Mesothelial cell of epicardium (in vitro differentiated cells): ENCODE measurements at places on chromosomes 7 and 10.

DNA sequence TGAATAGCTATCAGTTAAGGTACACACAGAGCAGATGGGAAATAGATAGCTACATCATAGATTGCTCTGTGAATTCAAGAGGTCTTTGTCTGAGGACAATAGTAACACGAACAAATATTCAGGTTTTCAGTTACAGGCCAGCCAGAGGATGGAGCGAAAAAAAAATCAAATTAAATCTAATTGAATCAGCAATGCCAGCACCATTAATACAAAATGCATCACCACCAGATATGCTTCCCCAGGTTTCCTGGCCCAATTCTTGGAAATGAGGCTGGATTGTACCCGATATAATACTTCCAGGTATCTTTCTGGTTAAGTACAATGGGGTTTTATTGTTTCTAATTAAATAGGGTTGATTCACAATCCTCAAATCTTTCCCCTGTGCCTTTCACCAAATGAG is 975.8 kb upstream of the AUTS2 start:
- H3K27me3 ChIP-seq, result no peaks in the 10 kb centered on the region
- H3K4me1 ChIP-seq, result peaks cover 8% of the 10 kb centered on the region

DNA sequence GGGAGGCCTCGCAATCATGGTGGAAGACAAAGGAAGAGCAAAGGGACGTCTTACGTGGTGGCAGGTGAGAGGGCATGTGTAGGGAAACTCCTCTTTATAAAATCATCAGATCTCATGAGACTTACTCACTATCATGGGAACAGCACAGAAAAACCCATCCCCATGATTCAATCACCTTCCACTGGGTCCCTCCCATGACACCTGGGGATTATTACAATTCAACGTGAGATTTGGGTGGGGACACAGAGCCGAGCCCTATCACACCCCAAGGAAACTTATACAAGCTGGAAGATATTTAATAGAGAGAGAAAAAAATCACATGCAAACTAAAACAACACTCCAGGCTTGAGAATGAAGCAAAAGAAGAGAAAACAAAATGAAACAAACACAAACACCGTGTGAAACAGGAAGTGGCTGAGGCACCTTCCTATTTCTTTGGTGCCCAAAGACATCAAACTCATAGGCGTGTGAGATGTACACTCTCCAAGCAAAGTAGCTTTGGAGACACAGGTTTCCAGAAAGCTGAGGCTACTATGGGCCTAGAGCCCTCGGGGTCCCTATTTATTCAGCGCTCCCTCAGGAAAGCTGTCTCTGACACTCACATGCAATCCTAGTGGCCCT is 97.2 kb downstream of the PRKCQ start:
- H3K4me1 ChIP-seq, result no peaks in the 10 kb centered on the region
- no peak overlapping the region for H3K27ac ChIP-seq
- H3K27me3 ChIP-seq, result no peaks in the 10 kb centered on the region
- peaks cover 3% of the 10 kb centered on the region for H3K36me3 ChIP-seq

DNA sequence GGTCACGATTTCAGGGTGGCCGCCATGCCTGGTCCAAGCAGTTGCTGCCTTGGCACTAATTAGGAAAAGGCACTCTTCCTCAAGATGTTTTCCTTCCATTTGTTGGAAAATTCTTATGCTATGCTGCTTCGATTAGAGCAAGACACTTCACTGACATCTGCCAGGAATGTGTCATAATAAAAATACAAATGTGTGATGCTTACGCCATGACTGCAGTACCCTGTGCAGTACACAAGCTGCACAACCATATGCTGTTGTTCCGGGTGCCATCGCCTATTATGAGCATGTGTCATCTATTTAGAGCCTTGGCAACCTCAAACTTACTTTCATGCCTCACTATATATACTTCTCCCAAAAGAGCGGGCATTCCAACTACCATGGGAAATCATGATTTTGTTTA is 14.9 kb upstream of the MPP7 start:
- H3K27ac ChIP-seq, result no peak overlapping the region
- H3K36me3 ChIP-seq, result no peaks in the 10 kb centered on the region
- H3K4me1 ChIP-seq, result no peaks in the 10 kb centered on the region
- no peak for DNase-seq

DNA sequence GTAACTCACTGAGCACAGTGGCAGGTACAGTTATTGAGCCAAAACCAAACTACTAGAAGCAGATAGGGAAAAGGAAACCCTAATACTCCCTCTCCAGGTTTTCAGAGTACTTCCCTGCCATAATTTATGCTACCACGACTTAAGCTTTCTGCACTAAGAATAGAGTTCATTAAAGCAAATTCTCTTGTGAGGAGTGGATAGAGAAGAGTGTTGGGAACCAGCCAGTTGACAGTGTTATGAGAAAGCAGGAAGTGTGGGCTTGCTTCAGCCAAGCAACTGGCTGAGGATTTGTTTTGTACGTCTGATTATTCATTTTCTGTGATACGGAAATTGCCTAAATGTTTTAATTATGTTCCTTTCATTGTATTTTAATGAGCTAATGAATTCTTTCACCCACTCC is 280.5 kb downstream of the KIF20B start:
- no peaks in the 10 kb centered on the region for H3K27me3 ChIP-seq
- DNase-seq, result no peak
- no peak overlapping the region for H3K27ac ChIP-seq

DNA sequence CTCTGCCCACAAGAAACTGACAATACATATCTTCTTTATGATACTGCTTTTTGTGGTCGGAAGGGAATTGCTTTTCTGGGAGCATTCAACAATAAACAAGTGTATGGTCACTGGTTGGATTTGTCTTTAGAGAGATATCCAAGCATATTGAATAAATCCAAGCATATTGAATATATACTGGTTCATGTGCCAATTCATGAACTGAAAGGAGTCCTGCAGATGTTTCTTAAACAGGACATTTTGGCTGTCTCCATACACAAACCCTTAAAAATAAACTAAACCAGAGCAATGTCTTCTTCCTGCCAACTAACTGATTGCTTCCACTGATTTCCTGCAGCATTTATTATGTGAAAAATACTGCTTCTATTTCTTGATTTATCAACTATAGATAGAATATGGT is 173.9 kb downstream of the FOXP2 start:
- H3K27ac ChIP-seq, result no peak overlapping the region
- H3K27me3 ChIP-seq, result no peaks in the 10 kb centered on the region
- peaks cover 22% of the 10 kb centered on the region for H3K4me1 ChIP-seq
- no peak overlapping the region for H3K4me3 ChIP-seq

DNA sequence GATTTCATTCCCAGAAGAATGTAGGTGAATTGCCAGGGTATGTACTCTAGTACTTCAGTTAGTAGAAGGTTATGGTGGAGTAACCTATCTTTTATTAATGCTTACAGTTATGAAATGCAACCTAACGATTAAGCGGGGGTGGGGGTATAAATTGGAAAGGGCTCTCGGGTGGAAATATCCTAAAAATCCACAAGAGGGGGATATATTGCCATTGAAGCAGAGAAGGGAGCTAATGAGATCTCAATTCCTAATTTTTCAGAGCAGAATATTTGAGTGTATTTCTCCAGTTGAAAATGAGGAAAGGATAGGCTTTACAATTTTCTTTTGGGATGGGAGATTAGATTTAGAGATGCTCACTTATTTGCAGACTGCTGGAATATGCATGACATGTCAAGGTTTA is 90.8 kb downstream of the DNAJB9 start:
- H3K4me3 ChIP-seq, result no peak overlapping the region
- H3K27ac ChIP-seq, result no peak overlapping the region
- peaks cover 6% of the 10 kb centered on the region for H3K4me1 ChIP-seq
- DNase-seq, result no peak
- H3K36me3 ChIP-seq, result no peaks in the 10 kb centered on the region
- peaks cover 6% of the 10 kb centered on the region for H3K27me3 ChIP-seq

DNA sequence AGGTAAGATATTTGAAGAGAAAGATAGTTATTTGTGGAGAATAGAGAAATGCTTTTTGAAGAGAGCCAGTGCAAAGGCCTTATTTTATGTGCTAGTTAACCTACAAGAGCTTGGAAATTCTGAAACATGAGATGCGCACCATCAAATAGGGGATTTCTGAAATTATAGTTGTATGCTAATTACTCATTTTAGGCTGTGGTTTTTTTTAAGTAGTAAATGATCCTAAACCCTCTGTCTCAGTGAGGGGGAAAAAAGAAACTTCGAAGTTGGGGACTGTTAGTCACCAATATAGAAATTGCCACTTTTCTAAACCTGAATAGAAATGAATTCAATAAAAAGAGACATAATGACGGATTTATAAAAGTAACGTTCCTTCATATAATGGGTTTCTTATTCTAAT is 119.3 kb upstream of the MDFIC start:
- no peaks in the 10 kb centered on the region for H3K27me3 ChIP-seq
- DNase-seq, result no peak
- no peak overlapping the region for H3K4me3 ChIP-seq

GRCh38 chr10:26952094-26952493 is 91.3 kb upstream of the ABI1 start:
- no peak overlapping the region for H3K27ac ChIP-seq
- DNase-seq, result no peak
- no peaks in the 10 kb centered on the region for H3K4me1 ChIP-seq
- no peaks in the 10 kb centered on the region for H3K36me3 ChIP-seq
- no peak overlapping the region for H3K4me3 ChIP-seq

GRCh38 chr7:105267244-105267643 is 121.5 kb downstream of the SRPK2 start:
- peaks cover 38% of the 10 kb centered on the region for H3K4me1 ChIP-seq
- no peaks in the 10 kb centered on the region for H3K27me3 ChIP-seq

DNA sequence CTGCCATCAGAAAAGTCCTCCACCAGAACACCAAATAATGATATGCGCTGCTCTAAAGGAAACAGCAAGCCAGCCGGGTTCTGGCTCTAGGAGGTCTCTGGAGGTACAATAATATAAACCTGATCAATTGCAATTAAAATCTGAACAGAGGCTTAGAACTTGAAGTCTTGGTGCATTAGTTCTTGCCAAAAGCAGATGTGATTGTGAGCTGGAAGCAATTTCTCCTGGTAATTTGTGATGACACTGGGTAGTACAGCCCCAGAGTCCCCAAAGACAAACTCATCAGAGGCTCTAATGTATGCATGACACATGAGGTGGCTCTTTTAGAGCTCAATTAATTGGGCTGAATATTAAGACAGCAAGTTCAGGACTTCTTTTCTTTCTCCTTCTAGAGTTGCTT is 3.3 kb downstream of the ETV1 start:
- H3K4me3 ChIP-seq, result peak overlapping the region; percentile 52
- no peak for DNase-seq
- peaks cover 33% of the 10 kb centered on the region for H3K4me1 ChIP-seq
- no peaks in the 10 kb centered on the region for H3K36me3 ChIP-seq
- no peak overlapping the region for H3K27ac ChIP-seq

DNA sequence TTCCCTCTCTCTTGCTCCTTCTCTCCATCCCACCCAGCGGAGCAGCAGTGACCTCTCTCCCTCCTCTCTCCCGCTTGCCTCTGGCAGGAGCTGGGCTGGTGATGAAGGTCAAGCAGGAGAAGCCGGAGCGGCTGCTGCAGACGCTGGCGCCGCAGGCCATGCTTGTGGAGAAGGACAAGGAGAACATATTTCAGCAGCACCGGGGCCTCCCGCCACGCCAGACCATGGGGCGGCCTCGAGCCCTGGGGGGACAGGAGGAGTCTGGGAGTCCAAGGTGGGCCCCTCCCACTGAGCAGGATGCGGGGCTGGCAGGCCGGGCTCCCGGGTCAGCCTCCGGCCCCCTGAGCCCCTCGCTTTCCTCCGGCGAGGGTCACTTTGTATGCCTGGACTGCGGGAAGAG is 17.3 kb downstream of the ZNF775 start:
- no peak overlapping the region for H3K4me3 ChIP-seq
- no peak overlapping the region for H3K27ac ChIP-seq
- H3K4me1 ChIP-seq, result peaks cover 26% of the 10 kb centered on the region

DNA sequence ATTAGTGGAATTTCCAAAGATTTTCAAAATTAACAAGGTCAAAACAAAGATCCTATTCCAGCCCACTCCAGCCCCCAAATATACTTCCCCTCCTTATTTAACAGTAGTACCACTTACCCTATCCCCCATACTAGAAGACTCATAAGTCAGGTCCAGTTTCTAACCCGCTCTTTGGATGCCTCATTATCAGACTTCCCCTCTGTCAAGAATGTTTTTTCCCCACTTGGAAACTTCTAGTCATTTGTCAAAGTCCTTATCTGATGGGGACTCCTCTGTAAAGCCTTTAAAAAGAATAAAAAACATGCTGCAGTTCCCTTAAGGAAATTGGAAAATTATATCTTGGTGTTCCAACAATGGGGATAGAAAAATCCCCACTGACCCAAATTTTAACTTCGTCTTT is 70.1 kb downstream of the IMMP2L start:
- no peak overlapping the region for H3K27ac ChIP-seq
- H3K4me1 ChIP-seq, result peaks cover 9% of the 10 kb centered on the region
- no peaks in the 10 kb centered on the region for H3K27me3 ChIP-seq
- H3K4me3 ChIP-seq, result no peak overlapping the region
- no peak for DNase-seq
- peaks cover 10% of the 10 kb centered on the region for H3K36me3 ChIP-seq

DNA sequence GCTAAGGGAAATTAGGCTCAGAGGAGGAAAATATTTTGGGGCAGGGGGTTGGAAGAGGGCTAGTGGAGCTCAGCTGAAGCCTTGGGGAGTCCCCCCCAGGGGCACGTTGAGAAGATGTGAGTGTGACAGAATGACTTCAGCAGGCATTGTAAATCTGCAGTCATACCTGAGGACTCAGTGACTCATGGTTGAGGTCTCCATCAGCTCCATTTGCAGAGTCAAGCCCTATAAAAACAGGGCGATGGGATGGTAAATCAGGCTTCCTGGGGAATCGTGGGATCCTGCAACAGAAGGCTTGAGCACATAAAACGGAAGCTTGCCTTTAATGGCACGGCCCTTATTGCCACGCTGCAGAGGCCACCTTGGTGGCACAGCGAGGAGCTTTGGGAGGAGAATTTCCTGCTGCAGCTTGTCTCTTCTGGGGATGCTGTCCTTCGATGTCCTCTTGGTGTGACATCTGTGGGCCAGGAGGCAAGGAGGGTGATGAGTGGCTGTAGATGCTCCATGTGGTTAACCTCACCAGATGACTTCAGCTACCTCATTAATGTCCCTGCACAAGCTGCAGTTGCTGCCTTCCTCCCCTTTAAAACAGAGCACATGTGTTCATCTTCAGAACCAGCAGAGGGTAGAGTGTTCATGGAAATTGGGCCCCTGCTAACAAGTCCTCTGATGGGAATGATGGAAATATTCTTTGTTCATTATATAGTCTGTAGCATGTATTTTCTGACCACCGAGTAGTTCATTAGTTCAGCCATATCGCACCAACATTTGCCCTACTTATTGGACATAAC is 285.9 kb downstream of the LRMDA start:
- H3K27me3 ChIP-seq, result peaks cover 94% of the 10 kb centered on the region
- H3K4me1 ChIP-seq, result no peaks in the 10 kb centered on the region
- no peak overlapping the region for H3K27ac ChIP-seq
- no peak overlapping the region for H3K4me3 ChIP-seq
- H3K36me3 ChIP-seq, result no peaks in the 10 kb centered on the region
